ENCODE measurements at places on chromosomes 1 and 21.

DNA sequence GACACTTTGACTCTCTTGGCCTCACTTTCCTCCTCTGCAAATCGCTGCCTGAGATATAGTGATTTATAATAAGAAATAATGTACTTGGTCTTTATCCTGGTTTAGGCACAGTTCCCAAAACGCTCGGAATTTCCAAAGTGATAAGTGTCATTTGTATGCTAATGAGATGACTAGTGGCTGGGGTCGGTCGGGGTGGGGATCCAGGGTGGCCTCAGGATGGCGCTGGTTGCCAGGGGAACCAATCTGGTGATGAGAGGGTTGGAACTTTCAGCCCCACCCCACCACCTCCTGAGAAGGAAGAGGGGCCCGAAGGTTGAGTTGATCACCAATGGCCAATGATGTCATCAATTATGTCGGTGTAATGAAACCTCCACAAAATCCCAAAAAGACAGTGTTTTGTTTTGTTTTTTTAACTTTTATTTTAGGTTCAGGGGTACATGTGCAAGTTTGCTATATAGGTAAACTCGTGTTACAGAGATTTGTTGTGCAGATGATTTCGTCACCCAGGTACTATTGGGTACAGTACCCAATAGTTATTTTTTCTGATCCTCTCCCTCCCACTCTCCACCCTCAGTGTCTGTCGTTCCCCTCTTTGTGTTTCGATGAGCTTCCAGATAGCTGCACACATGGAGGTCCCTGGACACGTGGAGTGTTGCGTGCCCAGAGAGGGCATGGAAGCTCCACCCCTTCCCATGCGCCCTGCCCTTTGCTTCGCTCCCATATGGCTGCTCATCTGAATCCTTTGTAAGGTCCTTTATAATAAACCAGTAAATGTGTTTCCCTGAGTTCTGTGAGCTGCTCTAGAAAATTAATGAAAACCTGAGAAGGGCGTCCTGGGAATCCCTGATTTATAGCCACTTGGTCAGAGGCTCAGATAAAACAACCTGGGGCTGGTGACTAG is 97.2 kb downstream of the KCNN3 start:
- no peak for DNase-seq

- no peak for DNase-seq
Observed at GRCh38 chr21:39721885-39722284, 23.1 kb upstream of the IGSF5 start.

DNA sequence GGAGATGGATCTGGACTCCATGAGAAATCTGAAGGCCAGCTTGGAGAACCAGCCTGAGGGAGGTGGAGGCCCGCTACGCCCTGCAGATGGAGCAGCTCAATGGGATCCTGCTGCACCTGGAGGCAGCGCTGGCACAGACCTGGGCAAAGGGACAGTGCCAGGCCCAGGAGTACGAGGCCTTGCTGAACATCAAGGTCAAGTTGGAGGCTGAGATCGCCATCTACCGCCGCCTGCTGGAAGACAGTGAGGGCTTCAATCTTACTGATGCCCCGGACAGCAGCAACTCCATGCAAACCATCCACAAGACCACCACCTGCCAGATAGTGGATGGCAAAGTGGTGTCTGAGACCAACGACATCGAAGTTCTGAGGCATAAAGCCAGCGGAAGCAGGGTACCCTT is 601.5 kb upstream of the ZP4 start:
- no peak for DNase-seq

GRCh38 chr1:204380293-204380831 is 20.6 kb upstream of the PLEKHA6 start:
- no peak for DNase-seq

- DNase-seq: no peak
Observed at GRCh38 chr1:59815892-59816291, 1.1 kb downstream of the HOOK1 start.

GRCh38 chr1:207418351-207418750 is 35.8 kb upstream of the CR2 start:
- DNase-seq: no peak

GRCh38 chr21:32861866-32862265 is 90.3 kb upstream of the PAXBP1 start:
- peak; percentile 13 for DNase-seq

- peak; percentile 21 for DNase-seq
Observed at GRCh38 chr1:74729741-74730478, 2.9 kb downstream of the CRYZ start.

DNA sequence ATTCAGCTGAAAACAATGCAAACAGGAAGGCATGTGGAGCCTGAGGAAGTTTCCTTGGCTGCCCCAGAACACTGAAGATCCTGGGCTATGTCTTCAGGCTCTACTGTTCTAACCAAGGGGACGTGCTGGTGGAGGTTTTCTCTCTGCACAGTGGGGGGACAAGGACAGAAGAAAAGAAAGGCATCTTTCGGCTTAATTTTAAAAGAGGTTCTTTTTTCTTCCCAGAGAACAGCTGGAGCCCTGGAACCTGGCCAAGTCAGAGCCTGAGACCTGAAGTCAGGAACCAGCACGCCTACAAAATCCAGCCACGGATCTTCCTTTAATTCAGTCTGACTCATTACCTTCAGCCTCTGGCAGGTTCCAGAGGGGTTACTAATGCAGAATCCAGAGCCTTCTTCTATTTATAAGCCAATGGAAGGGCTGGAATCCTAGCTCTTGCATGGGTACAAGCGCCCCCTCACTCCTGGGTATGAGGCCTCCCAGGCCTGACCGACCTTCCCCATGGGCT is 19.8 kb downstream of the CTNNBIP1 start:
- DNase-seq: peak; percentile 80

GRCh38 chr1:43275826-43276620 is 6.2 kb downstream of the TMEM125 start:
- DNase-seq: no peak

DNA sequence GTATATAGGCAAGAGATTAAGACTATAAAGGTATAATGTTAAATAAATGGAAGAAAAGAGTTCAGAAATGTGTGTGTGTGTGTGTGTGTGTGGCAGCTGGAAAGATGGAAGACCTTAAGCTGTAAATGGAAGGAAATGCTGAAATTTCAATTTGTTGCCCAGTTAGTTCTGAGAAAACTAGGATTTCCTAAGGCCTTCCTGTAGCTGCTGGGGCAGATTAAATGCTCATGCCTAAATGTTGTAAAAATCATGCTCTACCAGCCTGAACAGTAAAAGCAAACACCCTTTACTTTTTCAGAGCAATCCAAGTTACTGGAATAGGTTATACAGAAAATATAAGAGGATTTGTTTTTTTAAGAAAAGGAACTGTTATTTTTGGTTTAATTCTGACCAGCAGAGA is 8.3 kb downstream of the ADCY10 start:
- no peak for DNase-seq

DNA sequence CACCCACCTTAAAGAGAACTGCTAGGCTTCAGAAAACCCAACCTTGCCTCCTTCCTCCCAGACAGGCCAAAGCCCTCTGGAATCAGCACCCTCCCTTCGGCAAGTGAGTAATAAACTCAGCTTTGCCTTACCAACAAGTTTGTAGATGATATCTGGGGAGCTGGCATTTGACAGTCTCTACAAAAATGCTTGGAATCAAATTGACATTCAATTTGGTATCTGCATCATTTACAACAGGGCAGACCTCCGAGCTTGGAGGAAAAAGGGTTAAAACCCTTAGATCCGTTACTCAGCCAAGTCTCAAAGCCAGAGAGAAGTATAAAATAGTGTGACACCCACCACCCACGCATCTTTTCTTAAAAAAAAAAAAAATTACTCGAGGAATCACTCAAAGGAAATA is 149.3 kb upstream of the EDN2 start:
- no peak for DNase-seq

- no peak for DNase-seq
Observed at GRCh38 chr1:220235462-220235861, 36.8 kb downstream of the RAB3GAP2 start.

DNA sequence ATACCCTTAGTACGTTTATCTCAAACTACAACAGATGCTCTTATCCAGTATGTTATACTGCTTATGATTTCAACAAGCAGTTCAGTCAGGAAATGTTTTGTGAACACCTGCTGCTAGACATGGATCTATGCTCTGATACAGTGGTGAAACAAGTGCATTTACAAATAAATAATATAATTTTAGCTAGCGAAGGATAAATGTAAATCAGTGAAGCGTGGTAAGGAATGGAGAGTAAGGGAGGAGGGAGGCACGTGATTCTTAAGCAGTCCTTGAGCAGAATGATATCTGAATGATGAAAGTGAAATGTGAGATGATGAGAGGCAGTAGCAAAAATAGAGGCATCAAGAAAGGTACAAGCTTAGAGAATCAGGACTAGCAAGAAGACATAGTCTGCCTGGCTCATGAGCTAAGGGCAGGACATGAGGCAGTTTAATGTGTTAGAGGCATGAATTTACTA is 6.3 kb downstream of the TSNAX start:
- DNase-seq: no peak

GRCh38 chr1:179761846-179762640 is 19.0 kb downstream of the FAM163A start:
- no peak for DNase-seq

DNA sequence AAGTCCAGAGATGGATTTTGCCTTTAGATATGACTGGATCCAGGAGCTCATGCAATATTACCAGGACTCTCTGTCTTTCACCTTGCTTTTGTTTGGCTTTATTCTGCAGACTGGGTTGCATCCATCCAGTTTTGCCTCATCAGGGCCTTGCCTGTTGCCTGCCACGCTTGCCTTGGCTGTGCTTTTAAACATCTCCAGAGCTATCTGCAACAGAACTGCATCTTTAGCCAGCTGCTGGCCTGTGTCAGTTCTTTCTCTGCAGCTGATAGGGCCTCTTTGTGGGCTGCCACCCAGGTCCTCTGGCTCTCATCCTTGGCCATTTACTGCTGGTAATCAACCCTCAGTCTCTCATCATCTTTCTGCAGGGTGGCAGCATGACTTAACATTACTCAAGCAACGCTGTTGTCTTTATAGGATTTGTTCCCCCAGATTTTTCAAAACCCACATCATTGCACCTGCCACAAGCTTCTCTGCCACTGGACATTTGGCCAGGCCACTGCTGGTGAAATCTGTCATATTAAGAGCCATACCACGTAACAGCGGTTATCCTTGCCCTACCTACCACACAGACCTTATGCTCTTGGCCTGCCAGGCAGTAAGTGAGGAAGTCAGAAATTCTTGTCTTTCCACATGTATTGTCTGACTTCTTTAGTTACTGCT is 24.4 kb upstream of the HUNK start:
- no peak for DNase-seq

DNA sequence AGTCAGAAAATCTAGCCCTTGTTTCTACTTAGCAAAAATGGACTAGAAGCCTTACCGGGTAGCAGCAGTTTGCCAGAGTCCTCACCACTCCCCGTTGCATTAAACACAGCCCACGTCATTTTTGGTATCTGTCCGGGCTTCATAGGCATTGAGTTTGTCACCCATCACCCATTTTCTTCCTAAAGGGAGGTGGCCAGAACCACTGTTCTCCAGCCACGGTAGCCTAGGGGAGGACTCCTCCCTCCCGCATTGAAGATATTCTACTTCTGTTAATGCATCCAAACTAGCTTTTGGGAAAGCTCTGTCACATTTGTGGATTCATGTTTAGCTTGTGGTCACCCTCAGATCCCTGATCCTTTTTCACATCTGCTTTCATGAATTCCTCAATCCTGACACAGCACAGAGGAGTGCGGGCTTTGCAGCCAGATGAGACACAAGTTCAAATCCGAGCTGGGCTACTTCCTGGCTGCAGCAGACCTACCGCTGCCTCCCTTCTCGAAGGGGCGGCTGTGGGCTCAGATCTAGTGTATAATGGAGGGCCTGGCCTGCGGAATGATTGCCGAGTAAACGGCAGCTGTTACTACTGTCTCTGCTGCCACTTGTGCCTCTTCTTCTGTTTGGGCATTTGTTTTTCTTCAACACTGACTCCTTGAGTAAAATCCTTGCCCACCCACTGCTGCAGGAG is 63.2 kb upstream of the EFHD2 start:
- DNase-seq: no peak

GRCh38 chr1:47194311-47194710 is 4.5 kb upstream of the PDZK1IP1 start:
- DNase-seq: no peak

GRCh38 chr1:27045973-27046558 is 33.4 kb upstream of the TENT5B start:
- DNase-seq: no peak

- no peak for DNase-seq
Observed at GRCh38 chr1:200108659-200109058, 81.1 kb downstream of the NR5A2 start.

DNA sequence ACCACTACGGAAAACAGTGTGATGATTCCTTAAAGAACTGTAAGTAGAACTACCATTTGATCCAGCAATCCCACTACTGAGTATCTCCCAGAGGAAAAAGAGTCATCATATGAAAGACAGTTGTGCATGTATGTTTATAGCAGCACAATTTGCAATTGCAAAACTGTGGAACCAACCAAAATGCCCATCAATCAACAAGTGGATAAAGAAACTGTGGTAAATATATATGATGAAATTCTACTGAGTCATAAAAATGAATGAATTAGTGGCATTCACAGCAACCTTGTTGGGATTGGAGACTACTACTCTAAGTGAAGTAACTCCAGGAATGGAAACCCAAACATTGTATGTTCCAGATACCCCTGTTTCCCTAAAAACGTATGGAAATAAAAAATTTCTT is 337.0 kb upstream of the PTBP2 start:
- DNase-seq: no peak

DNA sequence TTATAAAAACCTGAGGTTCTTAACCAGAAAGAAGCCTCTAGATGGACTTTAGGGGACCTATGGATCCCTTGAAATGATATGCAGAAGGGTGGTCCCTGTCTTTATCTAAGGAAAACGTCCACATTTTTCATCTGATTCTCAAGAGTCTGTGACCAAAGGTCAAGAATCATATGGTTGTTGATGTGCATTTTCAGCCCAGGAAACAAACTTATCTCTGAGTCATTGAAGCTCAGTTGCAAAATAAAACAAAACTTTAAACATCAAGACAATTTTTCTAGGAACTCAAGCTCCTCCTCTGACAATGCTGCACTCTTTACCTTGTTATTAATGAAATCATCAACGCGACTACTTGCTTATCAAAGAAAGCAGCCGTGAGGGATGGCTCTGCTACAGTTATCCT is 83.3 kb downstream of the TIAM1 start:
- no peak for DNase-seq

- no peak for DNase-seq
Observed at GRCh38 chr1:19797827-19798226, 1.9 kb downstream of the TMCO4 start.

- DNase-seq: no peak
Observed at GRCh38 chr1:26598890-26599289, 69.3 kb downstream of the RPS6KA1 start.

DNA sequence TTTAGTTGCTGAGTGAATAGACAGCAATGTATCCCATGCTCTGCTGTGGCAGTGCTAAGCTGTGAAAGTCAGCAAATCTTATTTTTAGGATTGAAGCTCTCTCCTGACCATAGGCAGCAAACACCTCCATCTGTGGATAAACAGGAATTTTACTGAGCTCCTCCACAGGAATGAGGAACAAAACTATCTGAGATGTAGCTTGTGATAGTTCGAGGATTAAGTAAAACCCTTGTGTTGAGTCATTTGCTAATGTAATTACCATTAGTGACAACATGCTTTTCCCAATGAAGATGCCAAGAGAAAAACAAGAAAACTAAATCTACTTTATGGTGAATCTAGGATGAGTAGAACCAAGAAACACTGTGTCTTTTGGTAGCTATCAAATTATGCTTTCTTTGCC is 122.7 kb downstream of the CLEC20A start:
- no peak for DNase-seq

- DNase-seq: no peak
Observed at GRCh38 chr1:117782056-117782455, 147.4 kb downstream of the GDAP2 start.
